ENCODE measurements at places on chromosomes 4 and X. TPM values are rescaled to one million over a fixed set of nuclear protein-coding genes. Genes with fewer than 3 reads are reported as not detected.

- no peaks in the 10 kb centered on the region for H3K4me1 ChIP-seq
- no peak for DNase-seq
- no peak overlapping the region for H3K27ac ChIP-seq
- H3K27me3 ChIP-seq: no peaks in the 10 kb centered on the region
Observed at GRCh38 chr4:67083496-67083895, 461.8 kb downstream of the CENPC start.

The ZXDB gene
- total RNA-seq: 17.6 TPM

GRCh38 chrX:41761702-41762101 is 37.7 kb downstream of the GPR82 start:
- no peak overlapping the region for H3K4me3 ChIP-seq
- H3K27ac ChIP-seq: no peak overlapping the region
- no peaks in the 10 kb centered on the region for H3K27me3 ChIP-seq
- no peaks in the 10 kb centered on the region for H3K36me3 ChIP-seq
- no peaks in the 10 kb centered on the region for H3K4me1 ChIP-seq
- DNase-seq: no peak

DNA sequence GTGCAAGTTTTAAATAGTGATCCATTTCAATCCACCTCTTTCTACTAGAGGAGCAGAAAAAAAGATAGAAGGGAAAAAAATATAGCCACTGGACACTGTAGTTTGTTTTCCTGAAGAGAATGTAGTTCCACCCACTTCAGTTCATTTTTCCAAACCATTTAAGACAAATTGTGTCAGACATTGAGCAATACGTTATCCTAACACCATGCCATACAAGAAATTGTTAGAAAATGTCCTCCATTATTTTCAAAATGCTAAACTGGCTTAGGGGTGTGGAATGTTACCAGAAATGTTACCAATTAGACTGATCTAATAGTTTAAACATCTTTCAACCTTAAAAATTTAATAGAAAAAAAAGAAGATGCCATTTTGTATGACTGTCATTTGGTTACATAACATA is 48.6 kb upstream of the ETNPPL start:
- H3K36me3 ChIP-seq: no peaks in the 10 kb centered on the region
- no peak overlapping the region for H3K27ac ChIP-seq
- no peaks in the 10 kb centered on the region for H3K27me3 ChIP-seq
- DNase-seq: no peak
- H3K4me3 ChIP-seq: no peak overlapping the region
- H3K4me1 ChIP-seq: no peaks in the 10 kb centered on the region

GRCh38 chr4:190017357-190018200 is 9.5 kb downstream of the FRG2 start:
- H3K36me3 ChIP-seq: no peaks in the 10 kb centered on the region
- H3K27ac ChIP-seq: no peak overlapping the region
- no peaks in the 10 kb centered on the region for H3K27me3 ChIP-seq
- H3K4me1 ChIP-seq: peaks cover 49% of the 10 kb centered on the region

The ESX1 gene
- not detected for total RNA-seq

GRCh38 chrX:78624962-78625909 is 33.9 kb downstream of the RTL3 start:
- DNase-seq: no peak
- H3K27me3 ChIP-seq: no peaks in the 10 kb centered on the region
- H3K36me3 ChIP-seq: no peaks in the 10 kb centered on the region
- H3K4me3 ChIP-seq: no peak overlapping the region
- H3K4me1 ChIP-seq: no peaks in the 10 kb centered on the region

The PGAM4 gene
- total RNA-seq: not detected

The BCORL1 gene
- total RNA-seq: 8.5 TPM

DNA sequence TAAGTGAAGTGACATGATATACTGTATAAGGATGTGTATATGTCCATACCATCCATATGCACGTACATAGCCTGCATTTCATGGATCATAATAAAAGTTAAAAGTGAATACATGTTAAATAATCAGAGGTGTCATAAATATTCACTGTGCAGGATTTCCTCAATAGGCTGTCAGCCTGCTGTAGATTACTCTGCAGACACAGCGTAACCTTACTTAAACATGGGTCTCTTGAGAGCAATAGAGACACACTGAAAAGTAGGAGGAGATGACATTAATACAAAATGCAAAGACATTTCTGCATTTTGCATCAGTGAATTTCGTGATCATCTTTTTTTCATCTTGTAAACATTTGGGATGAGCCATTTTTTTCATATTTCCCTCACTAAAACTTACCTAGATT is 955.2 kb upstream of the DIAPH2 start:
- no peak for DNase-seq
- H3K36me3 ChIP-seq: no peaks in the 10 kb centered on the region
- H3K27ac ChIP-seq: no peak overlapping the region
- H3K27me3 ChIP-seq: no peaks in the 10 kb centered on the region
- H3K4me1 ChIP-seq: no peaks in the 10 kb centered on the region

- H3K27ac ChIP-seq: no peak overlapping the region
- H3K36me3 ChIP-seq: no peaks in the 10 kb centered on the region
- H3K4me1 ChIP-seq: no peaks in the 10 kb centered on the region
- no peak overlapping the region for H3K4me3 ChIP-seq
- H3K27me3 ChIP-seq: no peaks in the 10 kb centered on the region
Observed at GRCh38 chrX:21476909-21477308, 102.7 kb downstream of the CNKSR2 start.

- H3K4me1 ChIP-seq: peaks cover 35% of the 10 kb centered on the region
- peak overlapping the region; percentile 7 for H3K4me3 ChIP-seq
Observed at GRCh38 chr4:17232566-17233253, 279.2 kb downstream of the QDPR start.

Measured in thoracic aorta (tissue), 2 donors.